Mesendoderm (in vitro differentiated cells): ENCODE measurements at places on chromosomes 2 and 18.

DNA sequence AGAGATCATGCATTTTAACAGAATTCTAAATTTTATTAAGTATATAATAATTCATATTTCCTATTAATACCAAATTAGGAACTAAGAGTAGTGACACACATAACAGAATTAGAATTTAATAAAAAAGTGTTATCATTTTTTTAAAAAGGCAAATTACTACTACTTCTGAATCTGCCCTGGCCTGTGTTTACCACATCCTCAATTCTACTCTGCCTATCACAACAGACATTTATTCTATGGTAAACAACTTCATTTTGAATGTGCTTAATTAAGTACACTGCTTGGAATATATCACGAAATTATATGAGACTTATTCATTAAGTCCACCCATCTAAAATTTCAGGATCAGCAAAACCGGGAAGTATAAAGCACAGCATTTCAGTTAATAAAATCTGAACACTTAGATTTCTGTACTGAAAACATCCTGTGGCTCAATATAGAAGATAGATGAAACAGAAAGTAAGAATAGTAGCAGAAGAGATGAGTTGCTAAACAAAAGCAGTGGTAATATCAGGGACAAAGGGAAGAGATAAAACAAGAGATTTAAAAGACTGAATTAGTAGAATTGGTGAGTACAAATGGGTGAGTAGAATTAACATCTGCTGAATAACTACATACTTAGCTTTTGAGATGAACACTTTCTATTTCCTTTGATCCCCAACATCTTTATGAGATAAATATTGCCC is 3.7 kb downstream of the SMC6 start:
- DNase-seq: no peak

- no peak for DNase-seq
These were observed 184.7 kb downstream of the SATB2 start for GRCh38 chr2:199273042-199273511.

DNA sequence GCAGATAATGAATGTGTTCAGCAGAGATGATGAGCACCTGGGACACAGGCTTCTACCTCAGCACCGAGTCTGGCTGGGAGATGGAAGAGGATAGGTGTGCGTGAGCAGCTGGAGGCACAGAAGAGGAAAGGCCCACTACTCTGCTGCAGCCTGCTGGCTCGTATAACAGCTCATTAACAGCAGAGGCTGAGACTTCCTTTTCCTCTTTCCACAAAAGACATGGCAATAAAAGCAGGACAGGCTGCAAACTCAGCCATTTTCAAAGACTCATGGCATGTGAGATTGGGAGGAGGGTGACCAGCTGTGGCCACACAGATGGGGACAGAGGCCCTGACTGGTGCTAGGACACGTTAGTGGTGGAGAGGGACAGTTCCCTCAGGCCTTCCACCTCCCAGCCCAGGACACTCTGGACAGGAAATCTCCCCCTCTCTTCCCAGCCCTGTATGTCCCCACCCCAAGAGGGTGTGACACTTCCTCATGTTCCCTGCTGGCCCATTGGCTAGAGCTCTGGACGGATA is 60.3 kb downstream of the CACNB4 start:
- DNase-seq: peak; percentile 63

- no peak for DNase-seq
These were observed 92.3 kb downstream of the B3GNT2 start for GRCh38 chr2:62287899-62288880.

DNA sequence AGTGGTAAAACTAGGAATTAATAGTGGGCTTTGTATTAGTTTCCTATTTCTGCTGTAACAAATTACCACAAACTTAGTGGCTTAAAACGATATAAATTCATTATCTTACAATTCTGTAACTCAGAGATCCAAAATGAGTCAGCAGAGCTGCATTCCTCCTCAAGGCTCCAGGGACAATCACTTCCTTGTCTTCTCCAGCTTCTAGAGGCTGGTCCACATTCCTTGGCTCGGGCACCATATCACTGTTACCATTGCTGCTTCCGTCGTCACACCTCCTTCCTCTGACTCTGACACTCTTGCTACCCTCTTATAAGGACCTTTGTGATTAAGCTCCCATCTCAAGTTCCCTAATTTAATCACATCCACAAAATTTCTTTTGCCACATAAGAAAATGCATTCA is 567.8 kb upstream of the KLHL29 start:
- peak; percentile 50 for DNase-seq

DNA sequence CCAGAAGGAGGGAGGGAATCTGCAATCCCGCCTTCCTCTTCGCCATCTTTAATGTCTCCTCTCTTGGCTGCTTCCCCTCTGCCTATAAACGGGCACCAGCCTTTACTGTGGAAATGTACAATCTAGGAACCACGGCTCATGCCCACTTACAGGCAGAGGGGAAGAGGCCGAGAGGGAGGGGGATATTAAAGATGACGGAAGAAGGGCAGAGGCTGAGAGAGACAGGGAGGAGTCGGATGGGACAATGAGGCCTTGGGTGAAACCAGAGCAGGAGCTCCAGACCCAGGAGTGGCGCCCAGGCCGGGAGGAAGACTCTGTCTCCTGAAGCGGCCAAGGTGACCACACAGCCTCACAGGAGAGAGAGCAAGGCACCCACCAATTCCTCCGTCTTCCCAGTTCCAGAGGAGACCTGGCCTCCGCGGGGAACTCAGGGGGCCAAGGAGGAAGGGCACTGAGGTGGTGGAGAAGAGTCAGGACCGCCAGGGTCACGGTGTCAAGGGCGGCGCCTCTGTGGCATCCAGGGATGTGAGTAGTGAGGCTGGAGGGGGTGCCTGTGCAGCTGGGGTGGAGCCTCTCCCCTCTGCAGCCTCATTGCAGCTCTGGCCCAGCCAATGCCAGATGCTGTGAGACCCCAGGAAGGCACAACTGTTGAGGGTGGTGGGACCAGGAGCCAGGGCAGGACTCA is 67.8 kb downstream of the CIB4 start:
- DNase-seq: no peak

GRCh38 chr2:38665854-38666555 is at the start of gene GALM:
TSS of gene GALM (plus strand) at chr2:38666114. CDS start at chr2:38666162, 48 bp downstream.
- DNase-seq: peak; percentile 98

DNA sequence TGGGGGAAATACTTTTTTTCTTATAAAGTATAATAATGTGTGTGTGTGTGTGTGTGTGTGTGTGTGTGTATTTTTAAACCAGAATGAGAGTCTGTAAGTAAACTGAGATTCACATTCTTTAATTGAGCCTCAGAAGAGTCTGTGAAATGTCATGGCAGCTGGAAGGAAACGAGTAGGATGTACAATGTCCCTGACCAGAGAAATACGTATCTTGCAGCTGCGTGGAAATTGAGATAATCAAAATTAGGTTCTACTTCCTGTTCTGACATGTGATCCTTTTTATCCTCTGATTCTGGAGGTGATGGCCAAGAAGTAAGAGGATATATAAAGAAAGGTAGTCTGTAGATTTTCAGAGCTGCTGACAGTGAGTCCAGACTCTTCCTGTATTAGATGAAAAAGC is 50.0 kb downstream of the SH3RF3 start:
- no peak for DNase-seq

- DNase-seq: no peak
These were observed 105.4 kb downstream of the POLR1A start for GRCh38 chr2:86000131-86000937.

GRCh38 chr18:8656232-8656631 is 47.0 kb downstream of the RAB12 start:
- no peak for DNase-seq

DNA sequence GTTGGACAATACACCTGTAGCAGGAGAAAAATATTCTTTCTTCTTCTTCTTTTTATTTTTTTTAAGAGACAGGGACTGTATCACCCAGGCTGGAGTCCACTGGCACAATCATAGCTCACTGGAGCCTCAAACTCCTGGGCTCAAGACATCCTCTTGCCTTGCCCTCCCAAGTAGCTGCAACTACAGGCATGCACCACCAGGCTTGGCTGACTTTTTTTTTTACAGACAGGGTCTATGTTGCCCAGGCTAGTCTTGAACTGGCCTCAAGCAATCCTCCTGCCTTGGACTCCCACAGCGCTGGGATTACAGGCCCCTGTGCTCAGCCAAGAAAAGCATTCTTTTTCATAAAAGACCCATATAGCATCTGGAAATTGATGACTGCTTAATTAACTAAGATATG is 17.1 kb upstream of the ARHGAP28 start:
- DNase-seq: peak; percentile 32

DNA sequence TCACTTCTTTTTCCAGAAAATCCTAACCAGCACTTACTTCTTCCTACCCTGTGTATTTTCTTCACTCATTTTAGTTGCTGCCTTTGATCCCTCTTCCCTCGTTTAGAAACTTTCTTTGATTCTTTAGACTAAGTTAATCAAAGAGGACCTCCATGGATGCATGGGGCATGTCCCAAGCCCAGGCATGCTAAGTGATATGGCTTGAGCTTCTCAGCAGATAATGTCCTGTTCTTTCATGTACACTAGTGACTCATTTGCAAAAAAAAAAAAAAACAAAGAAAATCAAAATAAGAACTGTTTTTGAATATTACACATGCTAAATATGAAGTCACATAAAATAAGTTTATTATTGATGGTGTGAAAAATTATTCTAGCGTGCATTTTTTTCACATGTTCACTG is 800.9 kb downstream of the SATB2 start:
- DNase-seq: no peak

GRCh38 chr18:52219102-52219501 is 120.9 kb upstream of the DCC start:
- no peak for DNase-seq

GRCh38 chr18:8300751-8301410 is 308.4 kb upstream of the RAB12 start:
- DNase-seq: no peak

- no peak for DNase-seq
These were observed 63.9 kb upstream of the TANK start for GRCh38 chr2:161096336-161096735.

DNA sequence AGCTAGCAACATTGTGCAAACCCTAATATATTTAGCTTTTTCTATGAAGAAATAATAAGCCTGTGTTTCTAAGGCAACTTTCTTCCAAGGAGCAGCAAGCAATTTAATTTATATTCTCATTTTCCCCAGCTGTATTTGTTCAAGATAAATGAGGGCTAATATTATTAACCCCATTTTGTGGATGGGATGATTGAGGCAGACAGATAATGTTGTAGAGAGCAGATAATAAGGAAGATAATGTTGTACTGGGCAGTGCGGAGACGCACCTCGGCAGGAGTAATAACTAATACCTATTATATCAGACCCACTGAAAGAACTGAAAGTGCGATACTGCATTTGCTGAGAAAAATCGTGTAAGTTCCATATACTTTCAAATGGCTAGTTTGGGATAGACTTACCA is 344.1 kb upstream of the FANCL start:
- no peak for DNase-seq

GRCh38 chr2:128041561-128041960 is 13.7 kb upstream of the SAP130 start:
- DNase-seq: no peak

- DNase-seq: no peak
These were observed 750.1 kb downstream of the RNF144A start for GRCh38 chr2:7667260-7667757.

DNA sequence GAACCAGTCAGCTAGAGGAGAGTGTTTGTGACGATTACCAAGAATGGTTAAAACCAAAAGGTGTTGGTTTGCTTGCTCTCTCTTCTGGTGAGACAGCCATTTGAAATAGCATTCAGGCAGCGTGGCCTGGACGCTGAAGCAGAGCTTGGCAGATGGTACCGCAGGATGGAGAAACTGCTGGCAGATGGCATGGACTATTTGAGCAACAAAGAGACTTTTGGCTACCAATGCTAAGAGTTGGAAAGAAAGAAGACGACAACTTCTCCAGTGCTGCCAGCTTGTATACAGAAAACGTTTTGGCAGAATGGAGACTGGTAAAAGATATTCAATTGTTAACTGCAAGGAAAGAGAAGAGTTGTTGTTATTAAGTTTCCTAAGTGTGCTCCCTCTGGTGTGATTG is 315.0 kb downstream of the PARD3B start:
- no peak for DNase-seq

DNA sequence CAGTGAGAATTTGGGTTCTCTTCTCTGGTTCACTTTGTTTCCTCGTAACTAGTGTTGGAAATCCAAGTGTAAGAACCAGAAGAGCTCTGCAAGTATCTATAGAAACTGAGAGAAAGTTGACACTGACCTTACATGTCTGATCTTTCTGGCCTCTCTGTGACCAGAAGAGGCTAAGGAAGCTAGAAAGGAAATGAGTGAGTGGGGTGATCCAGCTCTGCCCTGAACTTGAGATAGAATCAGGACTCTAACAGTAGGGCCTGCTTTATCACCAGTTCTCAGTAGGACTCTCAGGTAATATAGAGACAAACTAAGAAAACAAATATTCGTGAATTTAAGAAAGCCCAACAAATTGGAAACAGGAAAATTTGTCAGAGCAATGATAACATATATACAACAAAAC is 441.2 kb upstream of the ZNF804A start:
- DNase-seq: peak; percentile 81

GRCh38 chr18:68623342-68623741 is 91.6 kb downstream of the TMX3 start:
- peak; percentile 78 for DNase-seq

DNA sequence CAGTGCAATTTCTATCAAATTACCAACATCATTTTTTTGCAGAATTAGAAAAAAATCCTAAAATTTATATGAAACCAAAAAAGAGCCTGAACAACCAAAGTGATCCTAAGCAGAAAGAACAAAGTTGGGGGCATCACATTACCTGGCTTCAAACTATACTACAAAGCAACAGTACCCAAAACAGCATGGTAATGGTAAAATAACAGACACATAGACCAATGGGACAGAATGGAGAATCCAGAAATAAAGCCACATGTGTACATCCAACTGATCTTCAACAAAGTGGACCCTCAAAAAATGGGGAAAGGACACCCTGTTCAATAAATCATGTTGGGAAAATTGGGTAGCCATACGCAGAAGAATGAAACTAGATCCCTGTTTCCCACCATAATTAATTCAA is 245.7 kb upstream of the CTAGE1 start:
- no peak for DNase-seq

GRCh38 chr2:98730053-98730706 is 752 bp downstream of the MGAT4A start:
- peak; percentile 18 for DNase-seq

DNA sequence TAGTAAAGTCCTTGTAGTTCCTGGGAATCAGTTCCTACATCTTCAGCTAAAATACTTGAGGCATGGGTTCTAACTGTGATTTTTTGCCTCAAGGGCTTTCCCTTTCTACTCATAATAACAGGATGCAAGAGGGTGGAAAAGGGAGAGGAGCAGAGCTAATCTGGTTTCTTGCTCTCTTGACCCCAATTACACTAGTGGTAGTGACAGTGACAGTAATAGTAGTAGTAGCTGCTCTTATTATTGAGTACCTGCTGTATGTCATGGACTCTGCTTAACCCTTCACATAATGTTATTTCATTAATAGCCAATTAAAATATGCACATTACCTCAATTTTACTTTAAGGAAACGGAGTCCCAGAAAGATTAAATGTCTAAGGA is 214.8 kb upstream of the HNRNPA3 start:
- DNase-seq: no peak

- DNase-seq: no peak
These were observed 44.4 kb downstream of the MAP4K3 start for GRCh38 chr2:39392672-39393071.

- DNase-seq: no peak
These were observed 5.6 kb downstream of the ZAP70 start for GRCh38 chr2:97718942-97719341.

- DNase-seq: peak; percentile 97
These were observed 13.9 kb upstream of the UGP2 start for GRCh38 chr2:63827749-63828148.
